ENCODE measurements at places on chromosomes 2 and 18.

GRCh38 chr2:240931319-240931949 lies 25.3 kb downstream of the CROCC2 start:
- DNase-seq, result no peak

DNA sequence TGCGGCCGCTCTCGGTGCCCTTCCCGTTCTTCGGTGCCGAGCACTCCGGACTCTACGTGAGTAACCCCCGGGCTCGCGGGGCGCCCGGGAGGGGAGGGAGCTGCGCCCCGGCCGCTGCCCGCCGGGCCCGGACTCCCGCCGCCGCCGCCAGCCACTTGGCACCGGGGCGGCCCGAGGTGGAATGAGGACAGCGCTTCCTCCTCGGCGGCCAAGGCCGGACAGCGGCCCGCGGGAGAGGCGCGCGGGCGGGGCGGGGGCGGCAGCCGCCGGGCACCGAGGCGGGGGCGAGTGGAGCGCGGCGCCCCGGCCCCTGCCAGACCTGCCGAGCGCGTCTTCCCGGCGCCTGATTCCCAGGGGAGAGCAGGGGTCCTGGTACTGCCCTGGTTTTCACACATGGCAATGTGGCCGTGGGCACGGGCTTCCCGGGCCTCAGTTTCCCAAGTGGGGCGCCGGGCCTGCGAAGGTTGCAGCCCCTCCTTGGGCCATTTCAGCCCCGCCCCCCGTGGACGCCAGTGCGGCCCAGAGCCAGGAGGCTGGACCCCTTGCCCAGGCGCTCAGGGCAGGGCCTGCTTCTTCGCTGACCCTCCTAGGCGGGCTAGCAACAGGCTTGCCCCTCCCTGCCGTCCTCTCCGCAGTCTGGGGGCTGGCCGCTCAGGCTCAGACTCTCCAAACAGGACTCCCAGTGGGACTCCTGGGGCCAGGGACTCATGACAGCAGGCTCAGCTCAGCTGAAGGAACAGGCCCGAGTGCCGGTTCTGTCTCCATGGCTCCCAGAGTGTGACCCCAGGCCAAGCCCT lies 775 bp downstream of the SNED1 start:
- no peak for DNase-seq

DNA sequence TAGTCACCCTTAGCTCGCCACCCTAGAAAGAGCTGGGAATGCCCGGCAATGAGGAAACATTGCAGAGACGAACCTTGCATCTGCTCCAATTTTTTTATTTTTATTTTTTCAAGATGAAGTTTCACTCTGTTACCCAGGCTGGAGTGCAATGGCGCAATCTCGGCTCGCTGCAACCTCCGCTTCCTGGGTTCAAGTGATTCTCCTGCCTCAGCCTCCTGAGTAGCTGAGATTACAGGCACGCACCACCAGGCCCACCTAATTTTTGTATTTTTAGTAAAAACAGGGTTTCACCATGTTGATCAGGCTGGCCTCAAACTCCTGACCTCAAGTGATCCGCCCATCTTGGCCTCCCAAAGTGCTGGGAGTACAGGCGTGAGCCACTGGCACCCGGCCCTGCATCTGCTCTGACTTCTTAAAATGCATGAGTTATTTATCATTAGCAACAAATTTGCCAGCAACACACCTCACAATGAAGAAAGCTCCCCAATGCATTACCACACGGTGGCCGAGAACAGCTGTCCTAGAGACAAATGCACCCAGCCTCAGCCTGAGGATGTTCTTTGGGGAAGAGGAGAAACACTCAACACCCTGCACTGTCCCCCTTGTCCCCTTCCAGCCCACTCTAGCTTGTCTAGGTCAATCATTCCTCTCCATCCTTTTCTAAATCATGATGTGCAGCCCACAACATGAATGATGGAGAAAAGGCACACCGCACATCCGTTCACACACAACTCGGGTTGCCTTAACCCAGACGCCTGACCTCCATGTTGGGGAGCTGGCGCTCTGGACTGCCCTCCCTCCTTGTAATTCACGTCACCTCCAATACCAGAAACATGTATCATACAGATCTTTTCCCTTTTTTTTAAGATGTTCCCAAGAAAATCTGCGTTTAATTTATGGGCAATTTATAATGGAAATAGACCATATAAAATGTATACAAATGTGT lies 46.9 kb downstream of the TTC32 start:
- no peak for DNase-seq

GRCh38 chr2:168120730-168121129 lies 126.7 kb downstream of the STK39 start:
- DNase-seq, result no peak

DNA sequence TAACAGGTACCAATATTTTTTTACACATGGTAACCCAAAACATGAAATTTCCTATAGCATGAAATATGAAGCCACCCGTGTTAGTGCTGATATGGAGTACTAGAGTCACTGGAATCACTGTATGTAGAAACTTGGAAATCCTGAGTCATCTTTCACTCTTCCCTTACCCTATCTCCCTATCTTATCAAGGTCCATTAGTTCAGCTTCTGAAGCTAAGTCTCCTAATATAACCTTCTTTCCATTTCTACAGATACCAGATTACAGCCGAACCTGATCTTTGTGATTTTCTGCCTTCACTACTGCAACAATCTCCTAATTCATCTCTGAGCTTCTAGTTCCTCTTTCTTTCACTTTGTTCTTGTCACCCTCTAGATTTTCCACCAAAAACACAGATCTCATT lies 59.0 kb downstream of the SEPTIN10 start:
- DNase-seq, result no peak

DNA sequence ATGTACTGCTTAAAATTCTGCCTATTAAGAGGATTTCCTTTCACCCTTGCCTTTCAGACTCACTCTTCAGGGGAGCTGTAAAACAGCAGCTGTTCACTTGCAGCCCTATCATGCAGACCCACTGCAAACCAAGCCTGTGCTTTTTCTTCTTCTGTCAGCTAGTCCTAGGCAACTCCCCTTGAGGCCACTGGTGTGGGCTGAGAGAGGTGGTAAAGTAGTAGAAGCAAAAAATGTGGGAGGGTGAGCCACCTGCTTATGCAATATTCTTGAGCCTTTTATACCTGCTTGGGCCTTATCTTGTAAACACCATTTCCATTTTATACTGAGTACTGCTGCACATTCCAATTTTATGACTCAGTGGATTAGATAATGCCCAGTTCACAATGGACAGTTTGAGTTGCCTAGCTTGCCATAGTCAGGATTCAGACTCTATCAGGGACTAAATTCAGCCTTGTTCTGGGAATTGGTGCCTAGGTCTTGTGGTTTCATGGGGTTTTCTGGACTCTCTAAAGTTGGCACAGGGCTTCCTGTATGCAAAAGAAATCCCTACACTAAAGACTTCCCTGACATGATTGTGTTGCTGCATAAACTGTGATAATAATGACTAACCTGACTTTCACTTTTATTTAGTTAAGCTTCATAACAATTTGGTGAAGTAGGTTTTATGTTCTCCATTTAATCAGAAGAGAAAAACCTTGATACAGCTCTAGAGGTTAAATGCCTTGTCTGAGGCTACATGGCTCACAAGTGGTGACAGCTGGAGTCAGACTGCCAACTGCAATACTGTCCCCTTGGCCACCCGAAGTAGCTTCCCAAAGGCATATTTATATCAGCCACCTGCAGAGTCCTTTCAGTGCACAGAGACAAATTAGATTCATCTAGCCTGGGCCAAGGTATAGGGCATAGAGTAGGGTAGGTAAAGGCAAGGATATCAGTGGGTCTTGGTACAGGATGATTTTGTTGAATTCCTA lies 47.4 kb upstream of the KDM3A start:
- DNase-seq, result no peak

- no peak for DNase-seq
These were observed 35.7 kb downstream of the STEAP3 start for GRCh38 chr2:119259296-119259860.

- DNase-seq, result no peak
These were observed 120.4 kb downstream of the PDCL3 start for GRCh38 chr2:100683231-100683630.

- DNase-seq, result no peak
These were observed 72.3 kb downstream of the FTCDNL1 start for GRCh38 chr2:199778655-199779054.

DNA sequence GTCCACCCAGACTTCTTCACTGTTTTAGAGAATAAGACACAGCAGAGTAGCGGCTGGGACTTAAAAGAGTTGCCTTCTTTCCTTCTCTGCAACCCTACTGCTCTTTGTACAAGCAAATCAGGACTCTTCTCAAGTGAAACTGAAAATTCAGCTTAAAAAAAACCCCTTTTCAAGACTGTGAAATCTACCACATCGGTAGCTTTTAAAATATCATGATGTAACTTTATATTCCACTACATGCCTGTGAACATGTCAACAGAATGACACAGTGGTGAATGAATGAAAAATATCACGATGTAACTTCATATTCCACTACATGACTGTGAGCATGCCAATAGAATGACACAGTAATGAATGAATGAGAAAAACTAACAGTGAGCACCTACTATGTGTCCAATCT lies 53.4 kb downstream of the TCF4 start:
- DNase-seq, result no peak

DNA sequence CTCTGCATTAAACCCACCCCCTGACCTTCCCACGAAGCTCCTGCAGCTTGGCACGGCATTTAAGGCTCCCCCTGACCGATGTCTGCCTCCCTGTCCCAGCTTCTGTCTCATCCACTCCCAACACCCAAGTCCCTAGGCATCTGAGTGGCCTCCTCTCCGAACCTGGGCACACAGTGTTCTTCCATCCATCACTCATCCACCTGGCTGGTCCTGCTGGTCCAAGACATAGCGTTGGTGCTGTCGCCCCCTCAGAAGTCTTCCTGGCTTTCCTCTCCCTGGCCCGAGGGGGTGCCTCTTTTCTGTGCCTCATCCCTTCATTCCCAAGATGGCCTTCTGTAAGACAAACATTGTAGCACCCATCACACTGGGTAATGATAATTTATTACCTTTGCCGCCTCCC lies 323.6 kb downstream of the GBX2 start:
- DNase-seq, result no peak

DNA sequence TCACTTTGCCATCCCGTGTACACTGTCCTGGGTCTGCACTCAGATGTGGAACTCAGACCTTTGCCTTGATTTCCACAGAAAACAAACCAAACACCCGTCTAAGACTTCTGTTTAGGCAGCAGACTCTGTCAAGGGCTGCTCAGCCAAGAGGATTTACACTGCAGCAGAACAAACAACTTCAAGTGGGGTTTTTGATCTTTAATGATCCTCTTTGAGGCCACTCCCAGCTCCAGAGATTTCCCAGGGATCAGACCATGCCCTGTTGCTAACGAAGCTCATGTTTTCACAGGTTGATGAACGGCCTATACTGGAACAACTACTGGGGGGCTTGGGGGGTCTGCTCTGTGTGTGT lies 52.5 kb upstream of the LGALSL start:
- no peak for DNase-seq

GRCh38 chr2:126662621-126663020 lies 6.7 kb downstream of the GYPC start:
- no peak for DNase-seq

DNA sequence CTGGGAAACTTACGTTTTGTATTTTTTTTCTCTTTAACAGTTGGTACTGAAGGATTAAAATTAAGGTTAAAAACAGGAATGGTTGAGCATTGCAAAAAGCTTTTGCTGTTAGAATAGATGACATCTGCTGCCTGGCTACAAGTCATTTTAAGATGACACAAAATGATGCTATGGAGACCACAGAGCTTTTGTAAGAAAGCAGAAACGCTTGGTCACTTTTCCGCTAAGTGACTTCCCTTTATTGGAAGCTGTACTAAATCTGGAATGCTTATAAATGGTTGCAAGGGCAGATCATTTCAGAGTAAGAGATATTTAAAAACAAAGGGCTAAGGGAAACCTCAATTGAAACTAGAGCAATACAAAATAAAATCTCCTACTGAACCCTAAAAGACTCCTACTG lies 544.0 kb downstream of the STK39 start:
- DNase-seq, result no peak

DNA sequence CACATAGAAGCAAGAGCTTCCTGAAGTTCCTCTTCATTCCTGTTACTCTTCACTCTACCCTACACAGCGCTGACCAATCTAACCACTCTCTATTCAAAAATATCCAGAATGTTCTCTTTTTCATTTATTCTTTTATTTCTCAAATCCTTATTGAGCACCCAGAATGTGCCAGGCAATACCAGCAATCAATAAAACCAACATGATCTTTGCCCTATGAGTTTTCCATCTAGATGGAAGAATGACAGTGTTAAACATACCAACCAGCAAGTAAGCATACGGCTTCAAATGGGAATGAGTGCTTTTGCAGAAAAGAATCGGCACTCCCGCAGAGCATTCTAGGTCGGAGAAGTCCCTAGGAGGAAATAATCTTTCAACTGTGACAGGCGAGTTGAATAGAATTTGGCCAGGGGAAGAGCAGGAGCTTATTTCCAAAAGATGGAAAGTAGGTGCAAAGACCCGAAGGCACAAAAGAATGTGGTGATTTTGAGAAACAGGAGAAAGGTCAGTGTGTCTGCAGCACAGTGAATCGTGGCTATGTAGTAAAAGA lies 217.8 kb upstream of the MEIS1 start:
- DNase-seq, result no peak

DNA sequence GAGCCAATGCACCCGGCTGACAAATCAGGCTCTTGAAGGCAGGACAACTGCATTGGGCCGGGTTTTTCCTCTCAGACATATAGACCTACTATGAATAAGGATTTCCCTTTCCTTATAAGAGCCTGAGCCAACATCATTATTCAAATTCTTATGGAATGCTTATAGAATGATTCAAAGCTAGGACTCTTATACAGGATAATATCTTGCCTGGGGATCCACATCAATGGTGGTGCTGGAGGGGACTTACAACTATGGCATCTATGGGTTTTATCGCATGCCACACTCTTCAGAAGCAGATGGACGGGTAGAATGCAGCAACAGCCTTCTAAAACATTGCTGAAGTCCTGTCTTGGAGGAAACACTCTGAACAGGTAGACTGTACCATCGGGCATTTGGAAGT lies 296.8 kb upstream of the KYNU start:
- DNase-seq, result no peak

GRCh38 chr18:67410075-67411070 lies 106.1 kb downstream of the DSEL start:
- no peak for DNase-seq

DNA sequence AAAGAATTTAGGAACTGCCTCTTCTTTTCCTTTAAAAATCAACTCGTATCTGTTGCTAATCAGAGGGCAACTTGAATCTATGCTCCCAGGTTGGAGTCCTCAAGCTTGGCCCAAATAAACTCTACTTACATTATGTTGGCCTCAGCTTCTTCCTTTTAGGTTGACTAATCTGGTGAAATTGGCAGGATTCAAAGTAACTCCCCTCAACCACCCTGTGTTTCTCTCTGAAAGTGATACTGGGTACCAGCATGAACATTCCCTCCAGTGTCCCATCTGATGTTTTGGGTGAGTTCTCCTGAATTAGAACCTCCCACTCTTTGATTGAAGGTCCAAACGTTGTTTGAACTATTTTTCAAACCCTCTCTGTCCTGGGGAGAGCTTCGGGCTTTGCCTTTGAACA lies 41.3 kb upstream of the MSH6 start:
- no peak for DNase-seq
